Pancreas (tissue), 10 donors: ENCODE measurements at places on chromosomes 3 and 15. TPM values are rescaled to one million over a fixed set of nuclear protein-coding genes. Genes with fewer than 3 reads are reported as not detected.

AADAC gene
- total RNA-seq, result 2.7 TPM

NR1I2 gene
- total RNA-seq, result 0.12 TPM

GRCh38 chr3:24591191-24591590 lies 96.5 kb upstream of the THRB start:
- H3K27me3 ChIP-seq, result no peaks in the 10 kb centered on the region
- DNase-seq, result no peak
- no peak overlapping the region for H3K4me3 ChIP-seq
- H3K36me3 ChIP-seq, result no peaks in the 10 kb centered on the region
- no peak overlapping the region for H3K27ac ChIP-seq
- no peaks in the 10 kb centered on the region for H3K4me1 ChIP-seq

DNA sequence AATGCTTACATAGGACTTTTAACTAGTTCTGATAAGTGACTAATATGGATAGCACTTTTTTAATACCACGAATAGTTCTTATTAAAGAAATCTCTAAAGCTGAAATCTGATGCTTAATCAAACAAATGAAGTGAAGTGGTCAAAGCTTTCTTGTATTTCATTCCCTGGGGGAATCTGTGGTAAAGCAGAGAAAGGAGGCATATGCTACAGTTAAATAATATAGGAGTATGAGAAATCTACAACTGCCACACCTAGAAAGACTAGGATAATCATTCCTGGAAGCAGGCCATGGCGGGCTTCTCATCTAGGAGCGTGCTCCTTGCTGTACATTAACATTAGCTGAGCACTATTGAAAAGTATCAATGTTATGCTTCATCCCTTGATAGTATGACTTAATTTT lies 835.7 kb downstream of the OTOL1 start:
- no peaks in the 10 kb centered on the region for H3K36me3 ChIP-seq
- no peaks in the 10 kb centered on the region for H3K4me1 ChIP-seq
- DNase-seq, result no peak
- H3K4me3 ChIP-seq, result no peak overlapping the region
- no peaks in the 10 kb centered on the region for H3K27me3 ChIP-seq
- H3K27ac ChIP-seq, result no peak overlapping the region

SOX2 gene
- total RNA-seq, result 0.06 TPM

DNA sequence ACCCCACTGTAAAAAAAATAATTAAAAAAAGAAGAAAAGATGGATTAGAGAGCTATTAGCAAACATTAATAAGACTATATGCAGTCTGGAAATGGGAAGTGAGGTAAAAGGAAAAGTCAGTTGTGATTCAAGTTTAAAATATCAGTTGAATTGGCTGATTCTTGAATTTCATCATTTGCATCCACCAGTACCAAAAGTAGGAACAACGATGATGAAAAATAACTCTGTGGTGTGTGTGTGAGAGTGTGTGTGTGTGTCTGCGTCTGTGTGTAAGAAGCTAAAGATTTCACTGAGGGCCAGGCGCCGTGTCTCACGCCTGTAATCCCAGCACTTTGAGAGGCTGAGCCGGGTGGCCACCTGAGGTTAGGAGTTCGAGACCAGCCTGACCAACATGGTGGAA lies 56.0 kb upstream of the SLC4A7 start:
- H3K27me3 ChIP-seq, result no peaks in the 10 kb centered on the region
- DNase-seq, result no peak
- no peaks in the 10 kb centered on the region for H3K36me3 ChIP-seq

HACD2 gene
- 9.0 TPM for total RNA-seq

SGO1 gene
- 0.19 TPM for total RNA-seq
